Stimulated activated CD4-positive, alpha-beta T cell treated with anti-CD3 and anti-CD28 coated beads, TNF-alpha, amount 100 ng/mL, for 1 hour (primary cell): ENCODE measurements at places on chromosomes 2 and 18.

- no peak for DNase-seq
Observed at GRCh38 chr2:132560562-132560961, 109.4 kb downstream of the LYPD1 start.

GRCh38 chr2:39494784-39495251 is 57.7 kb upstream of the MAP4K3 start:
- DNase-seq = no peak

DNA sequence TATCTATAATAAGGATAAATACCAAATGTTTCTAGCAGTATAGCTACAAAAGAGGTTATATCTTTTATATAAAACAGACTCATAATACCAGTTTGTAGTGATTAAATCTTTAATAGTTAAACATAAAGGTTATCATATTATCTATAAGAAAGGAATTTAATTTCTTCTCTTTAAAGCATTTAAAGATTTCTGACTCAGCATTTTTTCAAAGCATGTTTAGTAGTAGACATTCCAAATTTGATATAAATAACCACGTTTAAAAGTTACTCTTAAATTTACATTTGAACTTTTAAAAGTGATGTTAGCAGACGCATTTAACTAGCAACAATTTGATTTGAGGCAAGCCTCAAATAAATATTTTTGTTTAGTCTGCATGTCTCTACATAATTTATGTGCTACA is 1508.0 kb upstream of the NXPH2 start:
- DNase-seq = no peak

- DNase-seq = no peak
Observed at GRCh38 chr2:121558329-121558728, 27.6 kb downstream of the RNU4ATAC start.

GRCh38 chr2:102421890-102422759 is 835 bp upstream of the IL18RAP start:
- no peak for DNase-seq

DNA sequence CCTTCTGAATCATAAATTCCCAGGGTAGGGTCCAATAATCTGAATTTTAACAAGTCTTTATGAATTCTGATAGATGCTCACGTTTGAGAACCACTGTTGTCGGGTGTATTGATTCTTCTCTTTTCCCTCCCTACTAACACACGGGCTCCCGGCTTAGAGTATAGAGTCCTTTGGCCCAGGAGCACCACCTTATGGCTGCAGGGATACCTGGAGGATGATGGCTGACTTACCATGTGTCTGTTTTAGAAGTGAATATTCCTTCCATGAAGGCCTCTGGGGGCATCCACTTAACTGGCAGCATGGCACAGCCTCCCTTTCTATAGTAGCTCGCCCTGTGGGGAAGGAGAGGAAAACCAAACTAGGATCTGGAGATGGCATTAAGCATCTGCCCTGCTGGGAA is 91.7 kb downstream of the CLIP4 start:
- DNase-seq = no peak

GRCh38 chr2:122506620-122507019 is 751.2 kb downstream of the TSN start:
- no peak for DNase-seq

DNA sequence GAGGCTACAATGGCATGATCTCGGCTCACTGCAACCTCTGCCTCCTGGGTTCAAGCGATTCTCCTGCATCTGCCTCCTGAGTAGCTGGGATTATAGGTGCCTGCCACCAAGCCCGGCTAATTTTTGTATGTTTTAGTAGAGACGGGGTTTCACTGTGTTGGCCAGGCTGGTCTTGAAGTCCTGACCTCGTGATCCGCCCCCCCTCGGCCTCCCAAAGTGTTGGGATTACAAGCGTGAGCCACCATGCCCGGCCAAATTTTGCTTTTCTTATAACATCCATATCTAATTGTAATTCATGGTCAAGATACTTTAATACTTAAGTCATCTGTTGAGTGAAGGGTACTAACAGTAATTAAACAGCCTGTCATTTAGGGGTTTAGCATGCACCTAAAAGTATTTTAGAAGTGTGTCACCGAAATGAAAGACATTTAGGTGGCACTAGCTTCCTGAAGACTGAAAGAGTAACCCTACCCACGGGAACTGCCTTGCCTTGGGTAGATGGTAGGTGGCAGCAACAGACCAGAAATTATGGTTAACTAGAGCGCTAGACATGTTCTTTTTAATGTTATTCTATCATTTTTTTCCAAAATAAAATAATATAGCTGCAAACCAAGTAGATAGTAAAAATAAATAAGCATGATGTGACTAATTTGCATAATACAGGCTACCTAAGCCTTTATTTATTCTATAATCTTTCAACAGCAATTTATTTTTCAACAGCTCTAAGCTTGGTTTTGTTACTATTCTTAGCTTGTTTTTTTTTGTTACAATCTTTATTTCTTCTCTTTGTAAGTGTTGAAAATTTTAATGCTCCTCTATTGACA is 8.6 kb upstream of the ACYP2 start:
- no peak for DNase-seq

- DNase-seq = no peak
Observed at GRCh38 chr2:135785032-135785431, 43.4 kb downstream of the UBXN4 start.

- no peak for DNase-seq
Observed at GRCh38 chr2:221495731-221496130, 76.4 kb downstream of the EPHA4 start.

DNA sequence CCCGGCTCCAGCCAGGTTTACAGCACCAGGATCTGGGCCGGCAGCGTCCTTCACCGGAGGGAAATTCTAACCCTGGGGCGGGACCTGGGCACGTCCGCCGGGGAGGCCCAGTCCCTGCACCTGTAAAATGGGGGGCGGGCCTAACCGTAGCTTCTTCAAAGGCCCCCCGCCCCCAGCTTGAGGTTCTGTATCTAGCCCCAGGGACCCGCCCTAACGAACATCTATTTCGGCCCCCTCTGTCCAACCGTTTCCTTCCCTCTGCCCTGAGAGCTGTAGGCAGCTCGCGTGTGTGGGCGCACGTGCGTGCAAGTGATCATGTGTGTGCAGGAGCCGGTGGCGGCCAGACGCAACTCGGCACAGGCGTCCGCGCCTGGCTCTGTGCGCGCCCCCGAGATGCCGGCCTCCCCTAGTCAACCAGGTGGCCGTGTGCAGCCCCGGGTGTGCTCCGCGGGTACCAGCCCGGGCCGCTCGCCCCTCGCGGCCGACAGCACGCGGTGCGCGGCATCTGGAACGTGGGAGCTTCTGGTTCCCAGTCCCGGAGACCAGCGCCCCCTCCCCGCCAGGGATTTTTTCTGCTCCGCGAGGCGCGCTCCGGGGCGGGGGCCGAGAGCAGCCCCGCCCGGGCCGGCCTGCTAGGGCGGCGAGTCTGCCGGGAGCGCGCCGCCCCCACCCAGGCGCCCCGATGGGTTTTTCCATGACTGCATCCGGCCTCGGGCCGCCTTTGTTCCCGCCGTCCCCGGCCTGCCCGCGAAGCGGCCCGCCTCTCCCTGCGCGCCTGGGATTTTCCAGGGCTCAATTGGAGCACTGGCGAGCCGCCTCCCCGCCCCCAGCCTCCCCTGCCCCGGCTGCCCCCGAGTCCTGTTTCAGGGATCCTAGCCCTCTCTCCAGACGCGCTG is 21.2 kb downstream of the TEX44 start:
- DNase-seq = peak; percentile 77

DNA sequence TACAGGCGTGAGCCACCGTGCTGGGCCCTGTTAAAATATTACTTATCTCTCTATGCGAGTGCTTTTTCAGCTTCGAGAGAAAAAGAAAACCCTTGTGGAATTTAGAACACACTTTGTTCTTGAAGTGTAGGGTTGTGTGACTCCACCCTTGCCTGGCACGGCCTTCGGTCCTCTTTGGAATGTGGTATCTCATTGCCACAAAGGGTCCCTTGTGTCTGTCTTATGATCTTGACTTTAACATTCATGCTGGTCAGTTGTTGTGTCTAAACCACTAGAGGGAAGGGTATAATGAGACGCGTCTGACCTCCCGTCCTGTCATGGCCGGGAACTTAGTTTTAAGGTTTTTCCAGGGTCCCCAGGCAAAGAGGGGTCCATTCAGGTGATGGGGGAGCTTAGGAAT is 246.4 kb downstream of the VAPA start:
- DNase-seq = no peak

- DNase-seq = no peak
Observed at GRCh38 chr2:16709769-16710168, 44.1 kb upstream of the CYRIA start.

- no peak for DNase-seq
Observed at GRCh38 chr18:35479911-35480586, 17.7 kb downstream of the INO80C start.

- DNase-seq = no peak
Observed at GRCh38 chr2:9975328-9975727, 23.8 kb downstream of the GRHL1 start.

DNA sequence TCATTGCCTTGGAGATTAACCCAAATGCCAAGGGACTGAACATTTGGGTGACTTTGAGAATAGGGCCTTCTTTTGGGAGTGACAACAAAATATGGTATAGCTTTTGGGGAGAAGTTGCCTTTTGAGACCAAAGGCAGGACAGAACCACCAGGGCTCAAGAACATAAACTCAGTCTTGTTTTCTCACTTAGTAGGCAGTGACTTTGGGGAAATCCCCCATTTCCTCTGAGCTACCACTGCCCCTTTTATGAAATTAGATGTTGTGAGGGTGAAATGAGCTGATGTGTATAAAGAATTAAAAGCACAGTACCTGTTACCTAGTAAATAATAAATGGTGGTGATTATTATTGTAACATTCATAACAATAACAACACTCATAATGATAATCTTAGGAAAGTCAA is 36.5 kb downstream of the GPD2 start:
- DNase-seq = no peak

GRCh38 chr2:188117706-188118105 is 174.0 kb upstream of the GULP1 start:
- no peak for DNase-seq

DNA sequence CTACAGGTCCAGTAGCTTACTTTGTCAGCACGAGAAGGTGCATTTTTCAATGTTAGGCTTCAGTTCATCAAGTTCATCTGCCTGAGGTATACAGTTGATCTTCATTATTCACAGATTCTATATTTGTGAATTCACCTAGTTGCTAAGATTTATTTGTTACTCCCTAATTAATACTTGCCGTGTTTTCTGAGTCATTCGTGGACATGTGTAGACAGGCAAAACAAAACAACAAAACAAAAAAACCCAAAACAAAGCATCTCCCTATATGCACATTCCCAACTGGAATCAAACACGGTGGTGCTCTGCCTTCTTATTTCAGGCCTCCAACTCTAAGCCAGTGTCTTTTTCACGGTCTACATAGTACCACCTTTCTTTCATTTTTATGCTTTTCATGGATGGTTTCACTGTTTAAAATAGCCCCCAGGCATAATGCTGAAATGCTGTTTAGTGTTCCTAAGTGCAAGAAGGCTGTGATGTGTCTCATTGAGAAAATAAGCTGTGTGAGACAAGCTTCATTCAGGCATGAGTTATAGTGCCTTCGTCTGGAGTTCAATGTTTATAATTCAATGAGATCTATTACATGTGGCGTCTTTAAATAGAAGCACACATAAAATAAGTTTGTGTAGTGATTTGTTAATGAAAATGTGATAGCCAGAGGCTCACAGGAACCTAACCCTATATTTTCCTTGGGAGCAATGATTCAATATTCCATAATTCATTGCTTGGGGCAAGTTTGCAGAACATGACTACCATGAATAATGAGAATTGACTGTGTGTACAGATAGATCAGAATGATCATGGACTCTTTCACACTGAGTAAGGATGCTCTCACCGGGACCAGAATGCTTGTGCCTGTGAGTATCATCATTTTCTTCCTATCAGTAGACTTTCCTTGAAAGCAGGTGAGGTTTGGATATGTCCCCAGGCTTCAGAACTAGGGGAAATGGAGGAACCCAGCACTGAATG is 24.6 kb downstream of the ITGB6 start:
- DNase-seq = no peak

- DNase-seq = no peak
Observed at GRCh38 chr2:85277416-85278158, 50.2 kb downstream of the TGOLN2 start.

DNA sequence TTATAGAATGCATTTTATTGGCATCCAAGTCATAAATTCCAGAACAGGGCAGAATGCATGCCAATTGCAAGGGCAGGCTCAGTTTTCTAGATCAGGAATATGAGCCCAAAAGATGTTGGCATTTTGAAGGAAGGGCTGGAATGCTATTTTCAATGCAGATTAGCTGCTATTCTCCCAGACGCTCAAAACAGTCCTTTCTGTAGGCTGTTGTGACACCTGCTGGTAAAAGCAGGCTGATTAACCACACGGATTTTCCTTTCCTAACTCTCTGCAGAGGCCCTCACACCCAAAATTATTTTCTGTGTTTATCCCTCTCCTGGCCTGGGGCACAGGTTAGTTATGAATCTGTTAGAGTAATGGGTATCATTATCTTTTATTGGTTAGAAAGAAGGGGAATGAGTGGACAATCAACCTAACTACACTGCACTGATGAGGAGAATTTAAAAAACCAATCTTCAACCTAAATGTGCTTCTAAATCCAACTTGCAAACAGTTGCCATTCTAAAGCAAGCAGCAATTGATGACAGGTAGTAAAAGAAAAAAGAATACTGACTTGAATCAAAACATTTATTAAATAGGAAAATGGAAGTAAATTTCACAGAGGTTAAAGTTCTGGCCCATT is 94.0 kb downstream of the PLA2R1 start:
- DNase-seq = no peak

- no peak for DNase-seq
Observed at GRCh38 chr2:216866515-216867095, 6.7 kb upstream of the TNP1 start.

- DNase-seq = no peak
Observed at GRCh38 chr2:197247083-197247482, 63.5 kb downstream of the ANKRD44 start.

DNA sequence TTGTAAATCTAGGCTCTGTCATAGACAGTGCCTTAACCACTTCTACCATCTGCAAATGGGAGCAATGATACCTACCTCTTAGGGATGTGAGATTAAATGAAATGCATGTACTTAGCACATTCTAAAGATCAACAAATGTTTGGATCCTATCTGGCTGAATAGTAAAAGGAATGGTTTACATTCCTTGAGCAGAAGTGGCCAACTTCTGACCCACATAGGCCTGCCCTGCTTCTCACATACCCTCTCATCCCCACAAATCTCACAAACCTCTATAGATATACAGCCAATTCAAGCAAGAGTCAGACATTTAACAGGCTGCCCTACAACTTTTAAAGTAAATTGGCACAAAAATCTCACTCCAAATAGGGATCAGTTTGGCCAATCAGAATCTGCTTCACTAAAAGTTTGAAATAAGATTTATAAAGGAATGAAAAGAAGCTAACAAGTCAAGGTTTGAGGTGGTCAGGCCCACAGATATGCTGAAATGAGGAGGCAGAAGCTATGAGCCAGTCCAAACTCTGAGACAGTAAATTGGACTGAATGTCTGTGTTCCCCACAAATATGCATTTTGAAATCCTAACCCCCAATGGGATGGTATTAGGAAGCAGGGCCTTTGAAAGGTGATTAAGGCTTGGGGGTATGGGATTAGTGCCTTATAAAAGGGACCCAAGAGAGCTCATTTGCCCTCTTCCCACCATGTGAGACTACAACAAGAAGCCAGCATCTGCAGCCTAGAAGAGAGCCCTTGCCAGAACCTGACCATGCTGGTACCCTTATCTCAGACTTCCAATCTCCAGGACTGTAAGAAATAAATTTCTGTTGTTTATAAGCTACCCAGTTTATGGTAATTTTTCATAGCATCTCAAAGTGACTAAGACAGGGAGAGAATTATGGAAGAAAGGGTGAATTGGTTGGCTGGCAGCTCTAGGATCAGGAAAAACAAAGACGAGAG is 227.8 kb upstream of the RBMS1 start:
- no peak for DNase-seq
